ENCODE measurements at places on chromosomes 3 and 15.
A peak's percentile ranks its signal among the peaks of the same experiment; 100 is the strongest.

- DNase-seq = no peak
Measured at GRCh38 chr3:176514297-176514696, 683.0 kb downstream of the TBL1XR1 start.

GRCh38 chr15:90701048-90701447 lies 16.1 kb upstream of the BLM start:
- no peak for DNase-seq

DNA sequence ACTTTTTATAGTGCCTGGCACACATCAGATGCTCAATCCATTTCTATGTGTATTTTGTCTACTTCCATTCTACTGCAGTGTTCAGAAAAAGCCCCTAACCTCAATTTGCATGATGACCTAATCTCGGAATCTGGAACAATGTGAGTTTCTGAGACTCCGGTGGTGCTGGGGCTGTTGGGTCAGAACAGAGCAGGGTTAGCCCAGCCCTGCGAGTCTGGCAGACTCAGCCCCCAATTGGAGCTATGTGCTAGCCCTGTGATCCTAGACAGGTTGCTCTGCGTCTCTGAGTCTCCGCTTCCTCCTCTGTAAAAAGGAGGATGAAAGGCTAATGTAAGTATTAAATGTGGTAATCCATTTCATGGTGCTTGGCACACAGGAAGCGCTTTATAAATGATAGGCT lies 95.0 kb upstream of the ICE2 start:
- DNase-seq = peak; percentile 46

- DNase-seq = no peak
Measured at GRCh38 chr3:54020436-54020835, 101.9 kb upstream of the CACNA2D3 start.

DNA sequence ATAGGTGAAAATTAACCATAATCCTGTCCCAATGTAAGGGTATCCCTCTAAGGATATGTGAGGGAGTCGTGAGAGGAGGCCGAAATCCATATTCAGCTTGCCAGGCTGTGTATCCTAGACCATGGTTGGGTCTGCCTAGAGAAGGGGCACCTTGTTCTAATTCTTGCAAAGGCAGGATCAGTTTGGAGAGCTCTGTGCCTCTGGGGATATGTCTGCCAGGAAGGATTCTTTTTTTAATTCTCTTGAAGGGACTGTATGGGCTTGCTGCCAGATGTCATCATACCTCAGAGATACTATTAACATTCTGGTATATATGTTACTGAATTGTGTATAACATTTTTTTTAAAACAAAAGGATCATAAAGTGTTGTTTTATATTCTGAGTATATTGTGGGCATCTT lies 2.4 kb downstream of the ATP1B3 start:
- DNase-seq = no peak

- no peak for DNase-seq
Measured at GRCh38 chr3:71511037-71511436, 72.5 kb downstream of the FOXP1 start.

- no peak for DNase-seq
Measured at GRCh38 chr3:169850618-169851017, 19.1 kb downstream of the LRRC31 start.

GRCh38 chr3:66416556-66417304 lies 84.1 kb downstream of the LRIG1 start:
- DNase-seq = no peak

DNA sequence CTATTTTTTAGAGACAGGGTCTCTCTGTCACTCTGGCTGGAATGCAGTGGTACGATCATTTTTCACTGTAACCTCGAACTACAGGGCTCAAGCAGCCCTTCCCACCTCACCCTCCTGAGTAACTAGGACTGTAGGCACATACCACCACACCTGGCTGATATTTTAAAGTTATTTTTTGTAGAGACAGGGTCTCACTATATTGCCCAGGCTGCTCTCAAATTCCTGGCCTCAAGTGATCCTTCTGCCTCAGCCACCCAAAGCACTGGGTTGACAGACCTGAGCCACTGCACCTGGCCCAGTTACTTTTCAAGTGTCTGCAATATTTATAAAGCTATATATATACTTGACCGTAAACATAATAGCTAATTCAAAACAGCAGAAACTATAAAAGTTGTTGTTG lies 75.0 kb downstream of the PIAS1 start:
- no peak for DNase-seq

GRCh38 chr3:54196360-54196991 lies 74.1 kb downstream of the CACNA2D3 start:
- DNase-seq = no peak

- DNase-seq = no peak
Measured at GRCh38 chr3:190294030-190294429, 28.2 kb downstream of the CLDN1 start.

DNA sequence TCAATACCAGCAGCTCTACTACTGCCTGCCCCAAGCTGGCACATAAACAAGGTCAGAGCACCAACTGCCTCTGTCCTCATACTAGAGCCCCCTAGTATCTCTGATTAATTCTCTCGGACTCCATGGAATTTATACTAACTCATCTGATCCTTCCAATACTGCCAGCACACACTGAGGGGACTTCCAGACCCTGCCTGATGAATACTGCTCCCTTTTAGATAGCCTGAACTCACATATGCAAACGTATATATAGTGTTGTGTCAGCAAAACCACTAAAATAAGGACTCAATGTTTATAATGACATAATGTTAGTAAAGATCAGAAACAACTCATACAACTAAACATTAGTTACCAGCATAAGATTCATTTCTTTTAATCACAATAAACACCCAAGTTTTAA lies 25.0 kb downstream of the CEP70 start:
- no peak for DNase-seq

DNA sequence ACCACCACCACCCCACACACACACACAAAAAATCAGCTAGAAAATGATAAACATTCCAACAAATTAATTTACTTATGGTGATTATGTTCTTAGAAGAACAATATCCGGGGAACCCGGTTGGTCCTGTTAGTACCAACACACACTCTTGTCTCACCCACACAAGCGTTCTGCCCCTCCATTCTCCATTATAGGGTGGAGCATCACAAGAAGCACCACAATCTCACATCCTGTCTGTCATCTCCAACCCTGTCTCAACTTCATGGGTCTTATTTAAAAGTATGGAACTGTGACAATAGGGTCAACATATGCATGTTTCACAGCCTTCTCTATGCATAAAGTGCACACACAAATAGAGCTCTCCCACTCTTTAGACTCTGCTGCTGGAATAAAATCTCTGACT lies 5.6 kb downstream of the GSK3B start:
- no peak for DNase-seq

DNA sequence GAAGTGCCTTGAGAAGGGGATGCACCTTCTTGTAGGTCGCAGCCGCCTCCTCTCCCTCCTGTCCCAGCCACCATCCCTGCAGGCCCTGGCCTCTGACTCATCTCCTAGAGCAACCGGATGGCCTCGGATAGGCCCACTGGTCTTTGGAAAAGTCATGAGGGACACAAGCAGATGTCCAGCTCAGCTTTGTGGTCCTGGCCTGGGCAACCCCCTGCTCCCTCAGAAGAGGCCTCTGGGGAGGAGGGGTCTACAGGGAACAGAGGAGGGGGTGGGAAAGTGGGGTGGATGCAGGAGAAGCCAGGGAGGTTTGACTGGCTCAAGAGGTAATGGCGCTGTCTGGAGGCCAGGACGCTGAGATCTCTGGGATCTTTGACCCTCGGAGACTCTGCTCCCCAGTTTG lies 259.2 kb upstream of the TLE3 start:
- DNase-seq = no peak

DNA sequence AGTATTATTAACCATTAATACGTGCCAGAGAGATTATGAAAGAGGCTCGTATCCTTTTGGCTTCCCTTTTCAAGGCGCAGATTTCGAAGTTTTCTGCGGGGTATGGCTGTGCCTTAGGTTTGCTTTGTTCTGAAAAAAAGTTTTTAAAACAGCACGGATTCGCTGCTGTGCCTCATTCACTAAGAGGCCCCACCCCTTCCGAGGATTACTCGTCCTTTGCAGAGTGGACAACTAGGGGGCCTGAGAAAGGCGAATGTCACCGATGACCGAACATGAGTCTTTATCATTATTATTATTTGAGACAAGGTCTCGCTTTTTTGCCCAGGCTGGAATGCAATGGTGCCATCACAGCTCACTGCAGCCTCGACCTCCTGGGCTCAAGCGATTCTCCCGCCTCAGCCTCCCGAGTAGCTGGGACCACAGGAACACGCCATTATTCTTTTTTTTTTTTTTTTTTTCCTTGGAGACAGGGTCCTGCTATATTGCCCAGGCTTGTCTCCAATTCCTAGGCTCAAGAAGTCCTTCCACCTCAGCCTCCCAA lies 684 bp upstream of the RPS27L start:
- no peak for DNase-seq

DNA sequence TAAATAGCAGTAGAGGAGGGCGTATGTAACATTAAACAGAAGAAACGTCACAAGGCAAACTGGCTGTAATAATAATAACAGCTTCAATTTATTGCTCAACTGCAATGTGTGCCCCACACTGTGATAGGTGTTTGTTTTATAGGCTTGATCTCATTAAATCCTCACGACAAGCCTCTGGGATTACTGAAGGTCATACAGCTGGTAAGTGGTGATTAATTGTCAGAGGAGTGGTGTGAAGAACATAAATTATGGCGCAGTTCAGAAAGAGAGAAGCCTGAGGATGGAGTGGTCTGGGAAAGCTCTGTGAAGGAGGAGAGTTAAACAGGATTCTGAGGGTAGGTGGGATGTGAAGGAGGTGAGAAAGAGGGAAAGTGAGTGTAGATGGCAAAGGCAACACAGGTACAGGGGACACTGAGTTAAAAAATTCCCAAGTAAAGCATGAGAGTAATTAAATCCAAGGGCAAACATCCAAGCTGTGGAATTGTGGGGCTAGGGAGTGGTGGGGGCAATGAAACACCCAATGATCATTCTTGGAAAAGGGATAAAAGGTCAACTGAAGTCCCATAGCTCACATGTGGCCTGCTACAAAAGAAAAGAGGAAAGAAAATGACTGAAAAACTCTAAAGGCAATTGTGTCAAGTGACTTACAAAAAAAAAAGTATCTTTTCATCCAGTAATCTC lies 16.5 kb upstream of the GLCE start:
- no peak for DNase-seq

DNA sequence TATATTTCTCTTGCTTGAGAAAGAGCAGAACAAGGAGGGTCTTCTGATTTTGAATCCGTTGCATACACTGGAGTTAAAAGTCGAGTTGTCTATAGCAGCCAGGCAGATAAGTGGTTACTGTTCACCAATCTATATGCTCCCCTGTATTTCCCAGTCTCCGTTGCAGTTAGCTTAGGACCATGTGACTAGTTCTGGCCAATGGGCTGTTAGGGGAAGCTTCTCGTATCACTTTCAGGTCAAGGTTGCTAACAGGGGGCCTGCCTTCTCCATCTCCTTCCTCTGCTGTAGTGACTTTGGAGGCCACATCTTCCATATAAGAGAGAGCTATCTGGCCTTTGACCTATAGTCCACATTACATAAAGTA lies 188.5 kb upstream of the KBTBD8 start:
- DNase-seq = no peak

GRCh38 chr3:168514252-168514651 lies 418.5 kb upstream of the GOLIM4 start:
- no peak for DNase-seq

DNA sequence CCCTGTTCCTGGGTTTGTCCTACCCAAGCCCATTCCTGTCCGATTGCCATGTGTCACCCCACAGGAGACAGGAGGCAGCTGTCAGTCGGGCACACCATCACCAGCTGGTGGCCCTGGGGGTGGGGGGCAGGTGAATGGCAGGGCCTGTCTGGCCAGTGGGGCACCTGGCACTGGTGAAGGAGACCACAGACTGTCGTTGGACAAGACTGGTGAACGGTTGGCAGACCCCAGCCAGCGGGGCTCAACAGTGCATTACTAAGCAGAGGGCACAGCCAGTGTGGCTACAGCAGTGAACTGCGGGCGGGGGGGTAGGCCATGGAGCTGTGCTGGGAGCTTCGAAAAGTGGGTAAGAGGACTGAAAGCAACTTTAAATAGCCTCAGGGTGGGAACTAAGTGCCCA lies 2.1 kb downstream of the SEMA7A start:
- no peak for DNase-seq

GRCh38 chr15:99446565-99447496 lies 119.0 kb upstream of the MEF2A start:
- no peak for DNase-seq

GRCh38 chr15:69979783-69980182 lies 117.9 kb downstream of the TLE3 start:
- no peak for DNase-seq

DNA sequence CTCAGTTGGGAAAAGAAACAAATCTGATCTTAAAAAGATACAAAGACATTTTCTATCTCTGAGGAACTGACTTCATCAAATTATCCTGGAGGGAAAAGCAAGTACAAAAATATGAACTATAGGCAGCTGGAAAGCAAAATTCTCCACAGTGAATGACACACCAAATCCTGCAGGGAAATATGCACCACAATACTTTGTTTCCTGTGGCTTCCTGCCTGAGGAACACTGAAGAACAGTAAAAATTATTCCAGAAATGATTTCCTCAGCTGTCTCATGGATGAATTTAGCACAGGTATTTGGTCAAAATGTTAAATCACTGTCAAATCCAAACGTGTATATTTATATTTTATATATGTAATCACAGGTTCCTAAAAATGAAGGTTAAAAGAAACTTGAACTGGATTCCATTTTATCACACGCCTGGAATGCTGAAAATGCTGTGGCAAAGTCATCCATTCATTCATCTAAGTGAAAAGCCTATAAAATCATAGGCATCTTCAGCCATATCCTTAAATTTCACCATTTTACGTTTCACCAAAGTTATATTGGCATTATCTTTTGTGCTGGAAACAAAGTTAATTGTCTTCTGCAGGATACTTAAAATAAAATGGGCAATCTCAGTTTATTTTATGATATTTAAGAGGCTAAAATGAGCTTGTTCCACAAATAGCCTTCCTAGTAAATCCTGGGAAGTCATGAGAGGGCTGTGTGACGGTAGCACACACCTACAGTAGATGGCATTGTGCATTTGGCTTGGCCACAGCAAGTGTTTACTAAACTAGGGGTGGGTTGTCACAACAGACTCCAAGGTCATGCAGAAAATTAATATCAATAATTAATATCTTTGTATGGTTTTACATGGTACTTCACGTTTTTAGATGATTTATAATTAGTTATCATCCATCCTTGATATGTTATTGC lies 19.3 kb upstream of the TSC22D2 start:
- no peak for DNase-seq

DNA sequence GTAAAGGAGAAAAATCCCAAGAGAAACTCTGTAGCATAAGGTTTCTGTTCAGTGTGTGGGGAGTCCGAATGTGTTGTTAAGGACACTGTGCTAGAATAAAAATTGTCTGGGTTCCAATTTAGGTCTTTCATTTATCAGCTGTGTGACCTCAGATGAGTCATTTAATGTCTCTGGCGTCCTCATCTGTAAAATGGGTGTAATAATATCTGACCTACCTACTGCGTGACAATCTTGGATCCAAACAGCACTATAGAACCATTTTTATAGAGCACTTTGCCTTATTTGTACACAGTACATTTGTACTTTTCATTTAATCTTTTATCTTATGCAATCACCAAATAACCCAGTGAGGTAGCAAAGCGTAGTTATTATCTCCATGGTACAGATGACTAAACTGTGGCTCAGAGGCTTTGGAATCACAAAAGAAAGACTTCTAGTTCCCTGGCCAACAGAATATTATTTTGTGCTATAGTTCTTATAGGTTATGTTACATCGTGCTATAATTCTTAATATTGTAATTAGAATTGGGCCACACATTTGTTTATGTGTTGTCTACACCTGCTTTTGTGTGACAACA lies 46.6 kb upstream of the TNIK start:
- no peak for DNase-seq
